ENCODE measurements at places on chromosomes 11 and 22.

DNA sequence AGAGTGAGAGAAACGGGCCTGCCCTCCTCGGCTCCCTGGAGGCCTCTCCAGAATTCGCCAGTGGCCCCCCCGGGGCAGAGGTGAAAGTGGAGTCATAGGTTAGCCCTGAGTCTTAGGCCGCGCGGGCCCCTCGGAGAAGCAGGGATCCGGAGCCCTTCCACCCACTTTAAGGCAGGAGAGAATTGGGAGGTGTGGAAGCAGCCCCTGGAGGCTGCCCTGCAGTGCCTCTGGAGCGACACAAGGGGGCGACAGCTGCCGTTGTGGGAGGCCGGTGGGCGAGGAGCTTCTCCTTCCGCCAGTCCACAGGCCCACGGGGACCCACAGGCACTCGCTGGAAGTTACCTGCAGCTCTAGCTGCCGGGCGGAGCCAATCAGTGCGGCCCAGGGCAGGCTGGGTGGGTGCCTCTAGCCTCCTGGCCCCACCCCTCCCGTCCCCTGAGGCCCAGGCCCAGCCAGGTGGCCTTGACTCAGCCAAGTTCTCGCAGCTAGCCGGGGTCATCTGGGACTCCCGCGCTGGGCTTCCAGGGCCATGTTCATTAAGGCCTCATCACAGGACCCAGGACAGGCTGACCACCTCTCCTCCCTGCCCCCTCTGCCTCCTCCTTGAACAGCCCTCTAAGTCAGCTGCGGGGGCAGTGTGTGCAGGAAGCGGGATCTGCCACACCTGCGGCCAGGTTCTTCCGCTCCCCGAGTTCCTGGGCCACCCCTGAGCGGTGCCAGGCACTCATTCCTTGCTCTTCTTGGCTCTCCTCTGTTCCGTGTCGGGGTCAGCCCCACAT, 5.0 kb downstream of the DGKZ start:
- peak; percentile 59 for DNase-seq

- DNase-seq = no peak
Observed at GRCh38 chr22:32815943-32816342, 14.4 kb downstream of the TIMP3 start.

DNA sequence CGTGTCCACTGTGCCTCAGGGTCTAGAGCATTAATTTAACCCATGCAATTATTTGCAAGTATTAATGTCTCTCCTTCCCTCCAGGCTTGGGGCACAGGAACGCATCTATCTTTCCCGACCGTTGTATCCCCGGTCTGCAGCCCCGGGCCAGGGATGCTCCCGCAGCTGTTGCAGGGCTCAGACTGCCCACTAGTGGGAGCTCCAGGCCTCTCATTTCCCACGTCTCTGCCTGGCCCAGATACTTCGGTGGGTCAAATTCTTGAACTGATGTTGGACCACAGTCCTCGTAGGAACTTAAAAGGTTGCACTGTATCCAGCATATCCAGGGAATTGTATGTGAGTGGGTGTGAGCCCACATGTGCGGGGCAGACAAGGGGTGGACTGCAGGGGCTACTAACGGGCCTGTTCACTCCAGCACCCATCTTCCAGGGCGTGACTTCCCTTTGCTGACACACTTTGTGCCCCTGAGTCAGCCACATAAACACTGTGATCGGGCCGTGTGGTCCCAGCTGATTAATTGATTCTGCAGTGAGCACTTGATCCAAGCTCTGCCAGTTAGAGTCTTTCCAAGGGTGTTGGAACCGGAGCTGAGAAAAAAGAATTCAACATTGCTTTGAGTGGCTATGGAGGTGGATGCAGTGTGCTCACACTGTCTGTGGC, 451.3 kb downstream of the TBC1D22A start:
- no peak for DNase-seq

GRCh38 chr11:116702772-116703385, 69.9 kb downstream of the BUD13 start:
- no peak for DNase-seq

DNA sequence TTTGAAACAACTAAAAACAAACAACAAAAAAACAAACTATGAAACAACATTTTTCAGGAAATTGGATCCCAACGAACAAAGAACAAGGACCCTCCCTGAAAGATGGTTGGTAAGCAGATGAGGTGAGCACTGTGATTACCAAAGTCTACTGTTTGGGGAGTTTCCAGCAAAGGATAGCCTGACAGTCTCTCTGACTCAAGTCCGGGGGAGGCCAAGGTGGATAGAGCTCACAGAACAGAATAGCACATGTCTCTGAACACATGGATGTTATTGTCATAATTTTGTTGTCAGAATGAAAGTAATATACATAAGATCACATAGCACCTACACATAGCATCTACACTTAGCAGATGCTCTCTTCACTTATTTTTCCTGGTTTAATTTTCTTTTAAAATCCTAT, 501.3 kb upstream of the TENM4 start:
- no peak for DNase-seq

GRCh38 chr11:130170345-130170744, 10.8 kb downstream of the ST14 start:
- DNase-seq = no peak

DNA sequence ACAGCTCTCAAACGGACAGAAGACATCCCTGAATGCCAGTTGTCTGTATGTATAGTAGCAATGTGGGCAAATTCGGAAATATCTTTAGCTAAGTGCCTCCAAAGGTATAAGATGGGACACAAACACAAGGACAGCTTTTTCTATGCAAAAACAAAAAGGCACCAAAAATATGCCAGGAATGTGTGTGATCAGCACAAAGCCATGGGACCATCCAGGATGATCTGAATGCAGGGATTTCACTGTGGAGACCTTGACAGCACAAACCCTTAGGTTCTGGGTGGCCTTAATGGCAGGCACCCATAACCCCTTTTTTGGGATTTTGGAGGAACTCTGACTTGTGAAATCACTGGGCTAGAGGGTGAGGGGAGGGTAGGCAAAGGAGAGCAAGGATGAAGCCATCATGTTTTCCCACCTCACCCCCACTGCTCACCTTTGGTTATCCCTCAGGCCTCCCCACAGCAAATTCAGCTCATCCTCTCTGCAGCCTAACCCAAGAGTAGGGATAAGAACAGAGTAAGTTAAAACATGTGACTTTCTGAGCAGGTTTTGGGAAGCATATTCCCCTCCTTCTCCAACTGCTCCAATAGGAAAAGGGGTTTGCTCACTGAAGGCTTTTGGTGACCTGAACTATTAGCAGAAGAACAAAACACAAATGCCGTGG, 154.6 kb downstream of the SNX19 start:
- no peak for DNase-seq

GRCh38 chr11:16790486-16791190, 52.2 kb downstream of the C11orf58 start:
- no peak for DNase-seq

GRCh38 chr11:130086669-130087068, 17.0 kb downstream of the APLP2 start:
- no peak for DNase-seq

Measured in stimulated activated CD8-positive, alpha-beta memory T cell treated with anti-CD3 and anti-CD28 coated beads, Interleukin-2, amount 100 ng/mL, for 1 hour (primary cell).